ENCODE measurements at places on chromosomes 13 and 19. TPM values are rescaled to one million over a fixed set of nuclear protein-coding genes. Genes with fewer than 3 reads are reported as not detected.

DNA sequence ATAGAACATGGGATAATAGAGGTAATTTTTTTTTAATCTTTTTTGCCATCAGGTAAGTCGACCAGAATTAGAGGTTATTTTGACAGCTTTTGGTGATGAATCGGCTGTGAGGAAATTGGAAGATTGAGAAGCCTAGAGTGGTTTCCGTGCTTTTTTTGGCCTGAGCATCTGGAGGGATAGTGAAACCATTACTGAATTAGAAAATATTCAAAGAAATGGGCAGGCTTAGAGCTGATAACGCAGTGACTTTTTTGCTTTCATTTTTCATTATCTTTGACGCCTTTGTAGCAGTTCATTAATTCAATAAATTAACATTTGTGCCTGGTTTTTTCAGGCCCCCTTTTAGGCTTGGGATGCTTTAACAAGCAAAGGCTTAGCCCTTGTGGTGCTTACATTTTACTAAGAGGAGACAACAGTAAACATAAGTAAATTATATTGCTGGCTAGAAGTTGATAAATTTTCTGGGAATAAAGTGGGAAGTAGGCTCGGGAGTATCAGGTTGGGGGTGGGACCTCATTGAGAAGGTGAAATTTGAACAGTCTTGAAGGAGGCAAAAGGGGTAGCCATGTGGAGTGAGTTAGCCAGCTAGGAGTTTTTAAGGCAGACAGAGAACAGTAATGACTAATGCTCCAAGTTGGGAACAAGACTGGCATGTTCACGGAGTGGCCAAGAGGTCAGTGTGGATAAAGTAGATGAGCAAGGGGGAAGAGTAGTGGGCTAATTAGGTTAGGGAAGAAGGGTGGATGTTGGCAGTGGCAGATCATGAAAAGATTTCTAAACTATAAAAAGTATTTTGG is 36.5 kb downstream of the GTF2F2 start:
- DNase-seq, result no peak

The ZNF208 gene
- total RNA-seq, result 1.4 TPM

The ADGRL1 gene
- 6.5 TPM for total RNA-seq

GRCh38 chr13:106804991-106805390 is 237.1 kb upstream of the ARGLU1 start:
- DNase-seq, result no peak

GRCh38 chr13:90118467-90119071 is 1228.9 kb upstream of the MIR17HG start:
- DNase-seq, result no peak

DNA sequence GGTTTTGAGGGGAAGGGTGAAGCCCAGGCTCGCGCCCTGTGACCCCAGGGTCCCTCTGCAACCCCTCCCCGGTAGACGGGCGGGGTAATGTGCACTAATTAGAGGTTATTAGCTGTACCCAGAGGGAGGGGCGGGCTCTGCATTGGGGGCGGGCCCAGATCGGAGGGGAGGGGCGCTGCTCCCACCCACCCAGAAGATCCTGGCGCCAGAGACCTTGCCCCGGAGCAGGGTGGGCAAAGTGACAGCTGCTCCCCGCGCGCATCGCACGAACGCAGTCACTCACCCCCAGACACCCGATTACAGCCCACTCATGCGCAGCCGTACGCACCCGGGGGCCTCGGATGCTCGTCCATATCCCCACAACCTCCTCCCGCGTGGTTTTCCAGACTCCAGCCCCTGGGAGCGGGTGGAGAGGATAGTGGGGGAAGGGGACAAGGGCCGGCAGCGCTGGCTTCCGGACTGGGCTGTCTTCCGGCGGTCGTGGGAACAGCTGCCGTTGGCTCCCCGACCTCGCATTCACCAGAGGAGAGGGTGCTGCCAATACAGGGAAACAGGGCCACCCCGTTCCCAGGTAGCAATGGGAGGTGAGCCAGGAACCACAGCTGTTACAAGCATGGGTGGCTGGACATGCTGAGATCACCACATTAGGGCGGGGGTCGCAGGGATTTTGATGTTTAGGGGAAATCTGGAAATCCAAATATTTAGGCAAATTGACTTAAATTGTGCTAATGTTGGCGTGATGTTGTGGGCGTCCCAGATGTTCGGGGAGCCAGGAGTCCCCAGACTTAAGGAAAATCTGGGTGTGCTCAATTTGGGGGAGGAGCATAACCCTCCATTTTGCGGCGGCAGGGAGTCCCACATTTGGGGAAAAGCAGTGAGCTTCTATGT is 2.9 kb upstream of the HOOK2 start:
- peak; percentile 76 for DNase-seq

DNA sequence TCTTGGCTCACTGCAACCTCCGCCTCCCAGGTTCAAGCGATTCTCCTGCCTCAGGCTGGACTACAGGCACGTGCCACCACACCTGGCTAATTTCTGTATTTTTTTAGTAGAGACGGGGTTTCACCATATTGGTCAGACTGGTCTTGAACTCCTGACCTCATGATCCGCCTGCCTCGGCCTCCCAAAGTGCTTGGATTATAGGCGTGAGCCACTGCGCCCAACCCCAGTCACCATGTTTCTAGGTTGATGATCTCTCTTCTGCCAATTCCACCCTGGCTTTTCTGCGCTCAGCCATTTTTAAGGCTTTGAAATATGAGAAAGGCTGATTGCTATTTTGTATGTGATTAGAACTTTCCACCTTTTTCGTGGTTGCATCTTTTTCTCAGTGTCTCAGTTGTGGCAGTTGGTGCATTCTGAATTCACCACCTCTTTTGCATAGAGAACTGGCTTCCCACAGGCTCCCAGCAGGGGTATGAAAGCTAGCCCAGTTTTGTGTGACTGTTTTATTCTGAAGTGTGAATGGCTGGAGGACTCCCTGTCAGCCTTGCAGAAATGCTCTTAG is 15.5 kb downstream of the CEACAM1 start:
- no peak for DNase-seq

GRCh38 chr13:40275636-40276035 is 390.8 kb downstream of the FOXO1 start:
- DNase-seq, result no peak

The COL4A2 gene
- total RNA-seq, result not detected

GRCh38 chr19:19026299-19026971 is 6.9 kb downstream of the SUGP2 start:
- DNase-seq, result no peak

GRCh38 chr19:3024870-3025548 is 4.1 kb downstream of the TLE2 start:
- no peak for DNase-seq

- DNase-seq, result no peak
Observed at GRCh38 chr13:19961924-19962323, 3.4 kb downstream of the ZMYM2 start.

DNA sequence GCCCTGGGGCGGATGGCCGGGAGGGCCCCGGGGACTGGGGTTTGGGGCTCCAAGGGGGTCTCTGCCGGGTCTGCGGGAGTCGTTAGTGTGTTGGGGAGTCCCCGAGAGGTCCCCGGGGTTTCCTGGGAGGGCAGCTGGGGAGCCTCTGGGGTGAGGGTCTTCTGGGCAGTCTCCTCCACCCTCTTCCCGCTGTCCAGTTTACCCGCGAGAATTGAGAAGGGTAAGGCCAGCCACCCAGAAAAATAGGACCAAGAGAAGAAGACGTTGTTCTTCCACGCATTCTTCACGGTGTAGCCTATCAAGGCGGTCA is 1.0 kb upstream of the ETFB start:
- DNase-seq, result peak; percentile 71

- DNase-seq, result no peak
Observed at GRCh38 chr19:33303791-33304345, 1.5 kb upstream of the CEBPA start.

DNA sequence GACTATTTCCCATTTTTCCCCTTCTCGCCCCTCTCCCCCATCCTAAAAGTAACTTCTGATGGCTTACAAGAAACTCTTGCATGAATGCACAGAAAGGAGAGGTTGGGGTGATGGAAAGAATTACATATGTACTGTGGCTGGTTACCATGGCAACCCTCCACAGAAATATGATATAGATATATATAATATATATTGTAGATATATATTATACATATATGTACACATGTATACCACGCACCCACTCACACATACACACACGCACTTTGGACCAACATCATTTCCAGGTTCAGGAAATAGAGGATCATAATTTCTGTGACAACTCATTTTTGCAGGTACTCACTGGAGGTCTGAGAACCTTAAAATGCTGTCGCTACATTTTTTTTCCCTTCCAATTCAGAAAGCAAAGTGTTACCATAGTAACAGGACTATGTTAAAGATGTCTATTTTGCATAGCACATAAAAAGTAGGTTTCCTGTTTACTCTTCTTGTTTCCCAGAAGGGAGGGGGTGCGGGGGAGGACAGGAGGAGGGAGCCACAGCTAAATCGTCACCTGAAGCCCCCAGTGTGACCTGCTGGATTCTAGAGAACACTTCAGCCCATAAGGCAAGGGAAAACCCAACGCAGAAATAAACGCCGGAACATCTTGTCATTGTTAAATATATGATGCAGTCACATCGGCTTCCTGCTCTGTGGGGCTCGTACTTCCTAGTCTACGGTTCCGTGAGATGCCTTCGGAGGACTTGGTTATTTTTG is 44.7 kb downstream of the EFNB2 start:
- DNase-seq, result no peak

DNA sequence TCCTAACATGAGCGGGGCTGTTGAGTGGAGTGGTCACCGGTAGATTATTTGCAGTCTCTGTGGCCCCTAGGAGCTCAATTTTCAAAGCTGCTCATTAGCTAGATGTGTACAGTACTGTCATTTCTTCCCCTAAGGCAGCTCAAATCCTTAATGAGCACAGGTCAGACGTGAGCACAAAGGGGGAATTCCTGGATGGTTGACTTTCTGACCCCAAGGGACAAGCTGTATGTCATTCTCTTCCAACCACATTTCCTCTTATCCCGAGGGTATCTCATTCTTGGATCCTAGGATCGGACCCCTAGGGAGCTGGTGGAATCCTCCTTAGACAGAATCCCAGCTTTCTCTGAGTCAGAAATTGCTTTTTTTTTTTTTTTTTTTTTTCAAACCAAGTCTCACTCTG is 5.7 kb upstream of the OR7G3 start:
- DNase-seq, result no peak

DNA sequence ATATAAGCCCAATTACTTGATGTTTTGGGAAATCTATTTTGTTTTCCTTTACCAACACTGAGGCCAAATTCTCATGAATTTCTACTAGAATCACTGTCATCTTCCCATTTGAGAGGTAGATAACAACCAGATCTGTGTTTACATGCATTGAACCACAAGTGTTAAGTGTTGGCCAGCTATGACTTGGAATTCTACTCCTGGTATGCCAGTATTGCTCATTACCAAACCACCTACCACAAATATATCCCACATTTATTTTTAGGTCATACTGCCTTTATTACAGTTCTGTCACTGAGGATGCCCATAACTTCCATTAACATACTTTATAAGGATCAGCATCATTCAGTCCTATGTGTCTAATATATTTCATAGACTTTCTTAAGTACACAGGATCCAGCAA is 328.9 kb downstream of the DIAPH3 start:
- DNase-seq, result no peak

DNA sequence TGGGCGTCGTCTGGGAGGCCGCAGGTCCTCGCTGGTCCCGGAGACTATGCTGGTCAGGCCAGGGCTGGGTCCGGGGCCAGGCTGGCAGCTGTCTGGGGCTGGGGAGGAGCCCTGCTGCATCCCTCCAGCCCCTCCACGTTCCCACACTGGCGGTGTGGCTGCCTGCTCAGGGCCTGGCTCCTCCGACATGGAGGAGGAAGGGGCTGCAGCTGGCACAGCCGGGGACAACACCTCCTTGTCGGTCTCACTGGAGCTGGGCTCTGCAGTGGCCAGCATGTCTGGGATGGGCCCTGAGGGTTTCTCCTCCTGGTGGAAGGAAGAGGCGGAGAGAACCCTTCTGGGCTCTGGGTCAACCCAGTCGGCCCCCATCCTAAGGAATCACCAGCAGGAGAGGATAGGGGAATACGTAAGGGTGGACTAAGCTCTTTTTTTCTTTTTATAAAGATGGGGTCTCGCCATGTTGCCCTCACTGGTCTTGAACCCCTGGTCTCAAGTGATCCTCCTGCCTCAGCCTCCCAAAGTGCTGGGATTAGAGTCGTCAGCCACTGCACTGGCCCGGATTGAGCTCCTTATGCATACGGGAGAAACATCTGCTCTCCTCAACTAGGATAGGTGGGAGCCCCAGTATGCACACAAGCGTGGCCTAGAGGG is 806 bp downstream of the ZNF414 start:
- DNase-seq, result no peak

The LRRC63 gene
- 0.59 TPM for total RNA-seq

GRCh38 chr19:14580623-14581237 is 2.2 kb upstream of the CLEC17A start:
- DNase-seq, result no peak

GRCh38 chr13:20407759-20408158 is 117.9 kb downstream of the CRYL1 start:
- no peak for DNase-seq

DNA sequence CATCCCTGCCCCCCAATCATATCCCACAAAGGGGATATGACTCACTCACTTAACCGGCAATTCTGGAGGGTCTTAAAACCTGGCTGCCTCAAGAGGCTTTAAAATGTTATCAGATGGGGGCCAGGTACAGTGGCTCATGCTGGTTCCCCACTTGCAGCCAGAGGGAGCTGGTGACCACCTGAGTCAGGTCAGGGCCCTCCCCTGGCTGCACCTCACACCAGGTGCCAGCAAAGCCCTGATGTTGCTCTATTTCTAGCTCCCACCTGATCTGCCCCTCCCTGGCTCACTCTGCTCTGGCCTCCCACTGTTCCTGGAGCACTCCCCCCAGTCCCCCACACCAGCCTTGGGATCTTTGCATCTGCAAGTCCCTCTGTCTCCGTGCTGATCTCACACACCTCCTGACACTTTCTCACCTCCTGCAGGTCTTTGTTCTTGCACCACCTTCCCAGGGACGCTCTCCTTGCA is 14.2 kb downstream of the HPN start:
- no peak for DNase-seq

- DNase-seq, result peak; percentile 97
Observed at GRCh38 chr19:38402967-38403674, at the start of gene FAM98C. Gene FAM98C (plus strand): TSS chr19:38403093. CDS start chr19:38403154, 61 bp downstream.

- DNase-seq, result peak; percentile 78
Observed at GRCh38 chr19:1122972-1123363, 19.2 kb downstream of the GPX4 start.

- DNase-seq, result no peak
Observed at GRCh38 chr19:7832781-7833180, 2.8 kb downstream of the EVI5L start.

The ZNF829 gene
- 3.3 TPM for total RNA-seq

DNA sequence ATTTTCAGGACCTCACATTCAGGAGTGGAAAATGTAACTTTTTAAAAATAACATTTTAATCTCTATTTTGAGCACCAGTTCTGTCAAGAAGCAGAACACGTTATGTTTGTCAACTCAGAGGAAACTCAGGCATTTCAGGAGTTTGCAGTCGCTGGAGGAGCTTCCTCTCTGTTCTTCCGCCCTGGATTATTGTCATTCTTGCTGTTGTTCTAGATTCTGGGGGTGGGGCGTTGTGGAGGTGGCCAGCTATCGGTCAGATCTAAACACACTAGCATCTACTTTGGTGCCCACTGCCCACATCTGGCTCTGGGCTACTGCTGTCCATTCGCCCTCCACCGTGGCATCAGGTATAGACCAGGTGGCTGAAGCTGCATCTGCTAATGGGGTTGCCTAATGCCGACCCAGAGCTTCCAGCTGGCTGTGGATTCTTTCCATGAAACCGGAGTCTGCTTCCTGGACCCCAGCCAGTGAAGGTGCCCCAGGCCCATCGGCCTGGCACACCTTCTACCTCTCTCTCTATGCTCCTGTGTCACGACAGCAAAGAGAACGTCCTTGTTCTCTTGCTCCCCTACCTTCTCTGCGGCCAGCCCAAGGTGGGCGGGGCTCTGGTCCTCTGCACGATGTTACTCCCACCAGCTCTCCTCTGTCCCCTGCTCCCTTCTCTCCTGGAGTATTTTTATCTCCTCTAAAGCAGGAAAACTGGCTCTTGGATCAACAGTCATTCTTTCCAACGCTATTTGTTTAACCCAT is 36.7 kb upstream of the DGKH start:
- no peak for DNase-seq

All from natural killer cell treated with Interleukin-12 subunit alpha and Interleukin-12 subunit beta and Interleukin-15 and Interleukin-18, amount 100 ng/mL, for 72 hours (primary cell).